ENCODE measurements at places on chromosomes 13 and 19.
A peak's percentile ranks its signal among the peaks of the same experiment; 100 is the strongest.

- no peak for DNase-seq
Observed at GRCh38 chr19:35797663-35798062, 15.0 kb downstream of the PRODH2 start.

DNA sequence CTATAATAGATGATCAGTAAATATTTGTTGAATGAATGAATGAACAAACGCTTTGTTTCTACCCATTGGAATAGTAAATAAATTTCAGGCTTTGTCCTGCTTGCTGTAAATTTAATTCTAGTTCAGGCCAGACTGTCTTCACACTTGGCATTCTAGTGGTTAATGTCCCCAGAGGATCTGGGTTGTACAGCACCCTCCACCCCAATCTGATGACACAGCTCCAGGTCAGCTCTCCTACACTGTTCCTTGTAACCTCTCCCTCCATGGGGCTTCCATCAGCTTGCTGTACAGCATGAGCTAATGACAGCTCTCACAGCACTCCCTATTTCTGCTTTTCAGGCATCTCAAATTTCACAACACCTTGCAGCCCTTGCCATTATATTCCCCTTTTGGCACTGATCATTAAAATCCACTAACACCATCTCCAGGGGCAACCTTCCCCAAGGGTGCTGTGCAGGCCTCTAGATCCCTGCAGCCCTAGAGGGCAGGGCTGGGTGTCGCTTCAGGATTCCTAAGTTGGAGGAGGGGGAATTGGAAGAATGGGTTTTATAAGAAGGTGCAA, 12.7 kb upstream of the KL start:
- no peak for DNase-seq

- peak; percentile 23 for DNase-seq
Observed at GRCh38 chr13:51761643-51762350, 42.2 kb downstream of the DHRS12 start.

DNA sequence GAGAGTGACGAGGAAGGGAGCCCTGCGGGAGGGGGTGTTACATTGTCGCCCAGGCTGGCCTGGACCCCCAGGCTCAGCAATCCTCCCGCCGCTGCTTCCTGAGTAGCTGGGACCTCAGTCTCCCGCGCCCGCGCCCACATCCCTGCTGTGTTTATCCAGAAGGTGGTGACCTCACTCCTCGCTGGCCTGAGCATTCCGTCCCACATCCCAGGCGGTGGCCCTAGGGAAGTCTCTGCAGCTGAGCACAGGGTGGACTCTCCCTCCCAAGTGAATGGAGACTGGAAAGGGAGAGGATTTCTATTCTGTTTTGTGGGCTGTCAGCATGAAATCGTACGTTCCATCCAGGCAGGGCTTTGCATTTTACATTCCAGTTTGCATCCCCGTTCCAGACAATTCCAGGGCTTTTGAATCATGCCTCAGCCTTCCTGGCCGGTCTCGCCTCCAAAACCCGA, 401 bp upstream of the ZNF765 start:
- peak; percentile 17 for DNase-seq

DNA sequence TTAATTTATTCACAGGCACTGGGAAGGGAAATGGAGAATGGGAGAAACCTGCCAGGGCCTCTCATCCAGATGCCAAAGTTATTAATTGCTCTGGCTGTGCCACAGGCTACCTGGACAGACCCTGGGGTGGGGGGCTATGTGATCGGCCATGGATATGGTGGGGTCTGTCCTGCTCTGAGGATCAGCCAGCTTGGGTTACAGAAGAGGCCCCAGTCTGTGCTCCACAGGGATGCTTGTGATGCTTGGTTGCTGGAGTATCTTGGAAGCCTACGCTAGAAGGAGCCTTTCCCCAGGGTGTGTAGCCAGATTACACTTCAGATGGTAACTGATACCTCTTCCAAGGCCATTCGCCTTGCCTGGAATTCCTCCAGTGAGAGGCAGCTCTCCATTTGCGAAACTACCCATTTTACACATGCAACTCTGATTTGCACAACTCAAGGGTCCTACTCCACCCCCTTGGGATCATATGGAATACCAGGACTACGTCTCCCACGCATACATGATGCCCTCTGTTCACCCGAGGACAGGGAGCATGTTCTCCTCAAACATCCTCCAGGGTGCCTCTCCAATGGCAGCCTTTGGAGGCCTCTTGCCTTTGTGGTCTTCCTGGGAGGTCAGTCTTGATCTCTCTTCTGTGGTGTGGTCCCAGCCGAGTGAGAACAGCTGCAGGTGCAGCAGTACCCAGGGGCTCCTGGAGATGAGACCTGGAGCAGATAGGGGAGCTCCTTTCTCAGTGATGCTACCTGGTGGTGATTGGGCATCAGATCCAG, 186.6 kb upstream of the TSHZ3 start:
- no peak for DNase-seq

GRCh38 chr19:55082020-55082851, 6.6 kb downstream of the EPS8L1 start:
- no peak for DNase-seq

- DNase-seq, result no peak
Observed at GRCh38 chr19:46609511-46610412, 8.6 kb downstream of the CALM3 start.

- DNase-seq, result no peak
Observed at GRCh38 chr19:41918653-41919244, 9.5 kb downstream of the ERFL start.

- DNase-seq, result no peak
Observed at GRCh38 chr19:2922987-2923386, 21.8 kb downstream of the ZNF77 start.

DNA sequence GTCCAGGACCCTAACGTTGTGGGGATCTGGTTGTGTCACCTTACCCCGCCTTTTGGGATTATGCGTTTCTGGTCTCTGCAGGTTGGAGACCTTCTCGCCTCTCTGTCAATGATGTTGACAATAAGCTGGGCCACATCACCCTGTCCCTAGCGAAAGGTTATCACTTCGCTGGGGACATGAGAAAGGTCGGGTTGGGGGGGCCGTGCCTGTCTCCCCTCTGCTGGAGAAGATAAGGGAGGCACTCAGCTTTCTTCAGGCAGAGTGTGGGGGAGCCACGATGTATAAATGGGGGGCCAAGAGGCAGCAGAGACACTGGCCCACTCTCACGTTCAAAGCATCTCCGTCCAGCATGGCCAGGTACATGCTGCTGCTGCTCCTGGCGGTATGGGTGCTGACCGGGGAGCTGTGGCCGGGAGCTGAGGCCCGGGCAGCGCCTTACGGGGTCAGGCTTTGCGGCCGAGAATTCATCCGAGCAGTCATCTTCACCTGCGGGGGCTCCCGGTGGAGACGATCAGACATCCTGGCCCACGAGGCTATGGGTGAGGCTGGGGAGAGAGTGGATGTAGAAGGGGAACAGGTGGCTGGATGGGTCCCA, at the start of gene RLN3:
Gene RLN3, plus strand, starts transcription at position 293 of the 595 bp plus-strand sequence. Its CDS starts 57 bp downstream, at position 350.
- DNase-seq, result no peak

DNA sequence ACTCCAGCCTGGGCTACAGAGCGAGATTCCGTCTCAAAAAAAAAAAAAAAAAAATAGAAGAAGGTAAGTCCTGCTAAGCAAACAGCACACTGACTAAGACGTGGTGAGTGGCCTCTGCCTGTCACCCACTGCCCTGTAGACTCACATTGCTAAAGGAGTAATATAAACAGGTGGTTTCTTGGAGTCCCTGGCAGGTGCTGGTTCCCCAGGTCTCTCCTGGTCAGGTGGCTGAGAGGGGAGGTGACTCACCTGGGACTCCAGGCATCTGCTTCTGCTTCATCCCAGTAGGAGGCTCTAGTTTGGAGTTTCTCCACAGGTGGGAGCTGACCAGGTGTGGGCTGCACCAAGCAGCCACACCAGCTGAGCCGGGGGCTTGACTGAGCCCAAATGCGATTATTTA, at the start of gene OR10H1:
Gene OR10H1, minus strand, starts transcription at position 359 of the 400 bp plus-strand sequence. CDS start 7,627 bp downstream, outside the sequence.
- DNase-seq, result no peak

DNA sequence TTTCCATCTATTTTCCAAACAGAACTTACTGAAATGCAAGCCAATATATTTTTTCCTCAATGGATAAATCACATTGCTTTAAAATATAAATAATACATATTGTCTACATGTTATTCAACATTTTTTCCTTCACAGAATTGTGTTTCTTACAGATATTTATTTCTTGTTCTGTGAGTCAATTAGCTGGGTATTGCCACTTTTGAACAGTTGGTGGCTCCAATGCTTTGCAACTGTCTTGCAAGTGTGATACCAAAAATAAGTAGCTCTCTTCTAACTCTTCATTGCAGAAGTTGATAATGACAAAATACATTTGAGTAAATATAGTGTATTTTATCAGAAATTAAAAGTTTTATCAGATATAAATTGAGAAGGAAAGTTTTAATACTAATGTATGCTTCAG, 17.1 kb upstream of the GPC5 start:
- DNase-seq, result peak; percentile 8

- DNase-seq, result no peak
Observed at GRCh38 chr19:49972841-49973240, 11.9 kb upstream of the SIGLEC11 start.

- no peak for DNase-seq
Observed at GRCh38 chr19:47123406-47123805, 7.2 kb upstream of the SAE1 start.

All from stromal cell of bone marrow (primary cell).